NCI-H1694 treated with DMSO at 0.1 percent for 48 hours (cell line): ENCODE measurements at places on chromosomes 7 and 10.
A peak's percentile ranks its signal among the peaks of the same experiment; 100 is the strongest.

DNA sequence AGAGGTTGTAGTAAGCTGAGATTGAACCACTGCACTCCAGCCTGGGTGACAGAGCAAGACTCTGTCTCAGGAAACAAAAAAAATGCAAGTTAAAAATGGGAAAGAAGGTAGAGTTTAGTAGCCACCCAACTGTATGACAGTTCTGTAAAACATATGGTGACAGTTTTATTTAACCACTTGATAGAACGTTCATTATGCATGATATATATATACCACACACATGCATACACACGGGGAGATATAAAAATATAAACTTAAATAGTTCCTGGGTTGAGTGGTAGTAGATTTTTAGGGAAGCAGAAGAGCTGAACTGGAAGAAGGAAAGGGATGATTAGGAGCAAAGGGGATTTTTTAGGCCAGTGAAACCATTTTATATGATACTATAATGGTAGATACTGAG lies 120.0 kb downstream of the KMT2C start:
- no peak for DNase-seq

GRCh38 chr10:101783736-101784118 lies 481 bp upstream of the NPM3 start:
- no peak for DNase-seq

DNA sequence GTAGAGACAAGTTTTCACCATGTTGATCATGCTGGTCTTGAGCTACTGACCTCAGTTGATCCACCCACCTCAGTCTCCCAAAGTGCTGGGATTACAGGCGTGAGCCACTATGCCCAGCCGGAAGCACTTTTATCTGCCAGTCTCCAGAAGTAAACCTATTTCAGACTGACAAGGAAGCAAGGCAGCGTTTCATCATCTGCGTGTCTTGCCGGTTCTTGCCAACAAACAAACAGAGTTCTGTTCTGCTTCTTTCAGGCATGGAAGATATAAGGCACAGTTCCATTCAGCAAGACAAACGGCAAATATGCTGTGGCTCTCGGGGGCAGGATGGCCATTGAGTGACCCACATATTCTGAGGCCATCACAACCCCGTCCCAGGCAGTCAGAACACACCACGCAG lies 15.5 kb upstream of the LARP4B start:
- no peak for DNase-seq

- DNase-seq = no peak
Measured at GRCh38 chr7:101537935-101538595, 91.0 kb downstream of the MYL10 start.

DNA sequence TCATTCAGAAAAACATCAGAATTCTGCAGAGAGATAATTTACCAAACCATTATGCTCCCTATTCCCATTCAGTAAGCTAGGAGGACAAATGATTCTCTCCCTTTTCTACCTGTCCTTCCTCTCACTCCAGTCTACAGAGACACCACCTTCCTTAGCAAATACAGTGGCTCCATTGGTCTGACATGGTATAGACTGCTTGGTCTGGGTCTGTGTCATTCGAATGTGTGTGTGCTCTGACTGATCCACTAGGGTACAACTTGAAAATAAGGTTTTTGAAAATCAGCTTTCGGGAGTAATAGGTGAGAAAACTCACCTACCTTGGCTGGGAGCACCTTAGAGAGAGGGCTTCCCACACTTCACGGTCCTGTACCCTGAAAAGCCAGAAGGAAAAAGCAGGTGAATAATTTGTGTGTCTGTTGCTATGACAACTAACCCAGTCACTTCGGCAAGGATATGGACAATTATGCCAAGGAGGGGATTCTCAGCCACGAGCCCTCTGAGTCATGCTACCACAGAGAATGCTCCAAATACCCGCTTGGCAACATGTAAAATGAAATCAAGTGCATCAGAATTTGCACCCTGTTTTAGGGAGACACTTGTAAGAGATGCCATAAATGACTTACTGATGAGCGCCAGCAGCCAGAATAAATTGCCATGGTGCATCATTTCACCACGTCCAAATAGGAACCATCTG lies 114.5 kb upstream of the PRKCQ start:
- DNase-seq = no peak

DNA sequence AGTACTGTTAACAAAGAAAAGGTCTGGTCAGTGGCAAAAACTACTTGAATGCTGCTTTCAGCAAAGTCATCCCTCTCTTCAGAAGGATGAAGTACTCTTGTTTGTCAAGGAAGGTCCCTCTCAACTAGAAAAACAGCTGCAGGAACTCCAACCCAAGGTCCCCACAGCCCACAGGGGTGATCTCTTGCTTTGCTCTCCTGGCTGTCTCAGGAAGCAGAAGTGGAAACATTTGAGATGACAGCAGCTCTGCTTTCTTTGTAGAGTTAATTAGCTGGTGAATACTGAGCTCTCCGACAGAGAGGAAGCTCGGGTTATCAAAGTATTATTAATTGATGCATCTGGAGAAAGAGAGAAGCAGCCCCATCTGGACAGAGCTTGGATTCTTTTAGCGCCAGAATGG lies 25.4 kb upstream of the LRGUK start:
- no peak for DNase-seq

DNA sequence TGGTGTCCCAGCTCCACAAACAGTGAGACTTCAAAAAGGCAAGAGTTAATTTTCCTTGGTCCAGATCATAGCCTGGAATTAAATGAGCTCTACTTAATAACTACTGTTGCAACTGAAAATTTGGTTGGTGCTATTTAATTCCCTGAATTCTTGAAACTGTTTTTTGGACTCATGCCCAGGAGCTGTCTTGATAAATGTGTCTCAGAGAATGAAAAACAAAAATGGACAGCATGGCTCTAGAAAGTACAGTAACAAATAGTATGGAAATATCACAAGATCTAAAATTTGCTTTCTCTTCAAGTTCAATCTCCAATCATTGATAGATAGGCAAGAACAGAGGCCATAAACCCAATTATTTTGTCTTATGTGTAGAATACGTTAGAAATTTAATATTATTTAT lies 42.5 kb downstream of the CCDC71L start:
- no peak for DNase-seq

DNA sequence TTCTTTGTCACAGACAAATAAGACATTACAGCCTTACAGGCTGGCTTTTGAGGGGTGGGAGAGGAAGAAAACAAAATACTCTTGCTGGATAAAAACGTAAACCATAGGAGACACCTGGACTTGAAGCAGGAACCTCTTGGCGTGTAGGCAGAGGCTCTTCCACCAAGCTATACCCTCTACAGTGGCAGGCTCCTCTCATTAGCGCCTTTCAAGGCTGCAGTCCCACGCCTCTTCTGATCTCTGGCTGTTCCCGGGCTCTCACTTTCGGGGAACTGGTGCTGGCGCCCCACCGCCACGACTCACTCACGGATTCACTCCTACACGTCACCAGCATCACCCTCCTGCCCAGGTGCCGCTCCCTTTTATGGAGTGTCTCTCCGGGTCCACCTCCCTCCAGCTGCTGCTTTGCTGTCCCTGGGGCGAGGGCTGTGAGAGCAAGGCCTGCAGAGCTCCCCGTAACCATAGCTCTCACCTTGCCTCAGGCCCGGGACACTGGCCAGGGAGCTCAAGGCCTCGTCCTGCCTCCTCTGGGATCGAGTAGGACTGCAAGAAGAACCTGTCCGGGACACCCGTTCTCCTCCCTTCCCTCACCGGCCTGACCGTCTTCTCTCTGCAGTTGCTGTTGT lies 62.6 kb downstream of the ZNF777 start:
- no peak for DNase-seq

GRCh38 chr10:22849077-22849805 lies 78.6 kb upstream of the ARMC3 start:
- DNase-seq = peak; percentile 8

- peak; percentile 6 for DNase-seq
Measured at GRCh38 chr7:75915416-75916156, 631 bp downstream of the POR start.

- DNase-seq = no peak
Measured at GRCh38 chr10:104809288-104810090, 168.4 kb downstream of the SORCS3 start.

GRCh38 chr7:7786595-7786994 lies 68.2 kb upstream of the RPA3 start:
- no peak for DNase-seq

DNA sequence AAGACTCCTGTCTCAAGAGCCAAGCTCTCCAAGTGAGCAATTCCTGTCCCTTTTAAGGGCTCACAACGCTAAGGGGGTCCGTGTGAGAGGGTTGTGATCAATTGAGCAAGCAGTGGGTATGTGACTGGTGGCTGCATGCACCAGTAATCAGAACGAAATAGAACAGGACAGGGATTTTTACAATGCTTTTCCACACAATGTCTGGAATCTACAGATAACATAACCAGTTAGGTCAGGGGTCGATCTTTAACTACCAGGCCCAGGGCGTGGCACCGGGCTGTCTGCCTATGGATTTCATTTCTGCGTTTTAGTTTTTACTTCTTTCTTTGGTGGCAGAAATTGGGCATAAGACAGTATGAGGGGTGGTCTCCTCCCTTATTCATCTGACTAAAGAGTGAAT lies 54.9 kb upstream of the SP4 start:
- no peak for DNase-seq

DNA sequence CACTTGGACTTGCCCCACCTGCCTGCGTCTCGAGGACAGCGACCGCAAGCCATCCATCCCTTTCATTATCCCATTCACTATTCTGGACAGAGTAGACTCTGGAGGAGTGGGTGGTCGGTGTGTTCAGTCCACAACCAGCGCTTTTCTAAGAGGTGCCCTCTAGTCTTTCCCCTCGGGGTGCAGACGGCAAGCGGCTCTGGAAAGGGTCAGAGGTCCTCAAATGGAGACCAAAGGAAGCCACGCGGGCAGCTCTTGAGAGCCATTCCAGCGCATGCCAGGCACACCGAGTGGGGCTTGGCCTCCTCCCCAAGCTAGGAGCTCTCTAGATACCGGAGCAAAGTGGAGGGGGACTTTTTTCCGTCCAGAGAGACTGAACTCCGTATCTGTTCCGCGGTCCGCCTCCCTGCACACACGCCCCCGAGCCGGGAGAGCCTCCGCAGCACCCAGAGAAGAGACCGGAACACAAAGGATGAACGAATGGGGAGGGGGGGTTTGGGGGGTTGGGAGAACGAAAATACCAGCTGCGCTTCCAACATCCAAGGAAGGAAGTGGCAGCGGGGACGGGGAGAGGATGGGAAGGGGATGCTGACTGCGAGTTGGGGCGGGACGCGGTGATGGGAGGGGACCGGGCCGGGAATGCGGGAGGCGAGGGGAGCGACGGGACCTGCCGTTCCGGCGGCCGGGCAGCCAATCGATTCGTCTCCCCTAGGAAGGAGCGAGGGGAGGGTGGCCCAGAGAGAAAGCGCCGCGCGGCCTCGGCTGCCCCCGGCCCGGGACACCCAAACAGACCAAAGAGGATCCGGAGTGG lies 515 bp downstream of the GSDME start:
- DNase-seq = no peak

DNA sequence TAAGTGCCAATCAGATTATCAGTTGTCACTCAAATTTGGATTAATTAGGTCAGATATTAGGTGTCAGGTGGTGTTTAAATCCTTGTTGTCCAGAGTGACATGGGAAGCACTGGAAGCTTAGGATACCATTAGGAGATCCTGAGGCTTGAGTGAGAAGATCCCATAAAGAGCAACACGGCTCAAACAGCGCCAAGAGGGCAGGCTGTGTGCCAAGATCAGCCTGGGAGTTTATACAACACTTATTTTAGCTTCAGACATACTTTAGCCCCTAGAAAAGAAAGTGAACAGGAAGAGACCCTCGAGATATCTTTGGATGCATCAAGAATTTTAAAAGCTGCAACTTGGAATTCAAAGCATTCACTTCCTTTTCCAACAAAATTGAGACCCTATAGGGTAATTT lies 14.2 kb upstream of the ACTA2 start:
- DNase-seq = no peak

GRCh38 chr10:116973946-116974455 lies 31.0 kb downstream of the SHTN1 start:
- no peak for DNase-seq

- peak; percentile 74 for DNase-seq
Measured at GRCh38 chr7:95199779-95200558, 124.4 kb downstream of the PON1 start.

GRCh38 chr7:12769444-12769843 lies 82.0 kb downstream of the ARL4A start:
- no peak for DNase-seq

GRCh38 chr7:120070201-120070600 lies 202.8 kb upstream of the KCND2 start:
- DNase-seq = no peak

DNA sequence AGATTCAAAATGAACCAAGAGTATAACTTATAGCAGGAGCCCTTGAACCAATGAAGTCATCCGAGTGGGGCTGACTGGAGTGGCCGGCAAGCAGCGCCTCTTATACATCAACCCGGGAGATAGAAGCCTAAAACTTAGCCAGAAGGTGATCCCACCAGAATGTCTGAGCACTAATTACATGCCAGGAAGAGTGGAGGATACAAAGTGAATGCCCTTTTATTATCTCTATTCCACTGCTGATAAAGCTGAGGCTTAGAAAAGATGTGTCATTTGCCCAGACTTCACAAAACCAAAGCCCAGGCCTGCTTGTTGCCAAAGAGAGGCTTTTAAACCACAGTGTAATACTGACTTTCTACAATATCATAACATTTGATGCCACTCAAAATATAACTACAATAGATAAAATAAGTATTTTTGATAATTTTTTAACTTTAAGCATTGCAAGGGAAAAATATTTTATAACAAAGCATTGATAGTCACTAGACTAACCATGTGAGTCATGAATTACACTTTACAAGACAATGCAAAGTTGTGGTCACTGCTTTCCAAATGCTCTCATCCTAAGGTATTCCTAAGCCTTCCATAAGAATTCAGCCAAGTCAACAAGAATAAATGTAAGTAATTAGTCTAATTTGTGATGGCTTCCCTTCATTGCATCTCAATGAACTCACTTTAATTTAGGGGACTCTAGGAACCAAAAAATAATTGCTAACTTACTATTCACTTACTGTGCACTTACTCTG lies 58.6 kb upstream of the ARID5B start:
- no peak for DNase-seq

- peak; percentile 69 for DNase-seq
Measured at GRCh38 chr7:134514663-134515062, 12.7 kb upstream of the AKR1B10 start.

GRCh38 chr7:4740796-4741195 lies 34.6 kb upstream of the AP5Z1 start:
- no peak for DNase-seq

- DNase-seq = no peak
Measured at GRCh38 chr7:65387891-65388290, 14.2 kb downstream of the ZNF92 start.
